ENCODE measurements at places on chromosomes 5 and 9.
A peak's percentile ranks its signal among the peaks of the same experiment; 100 is the strongest.

- no peak for DNase-seq
Measured at GRCh38 chr5:179759581-179760551, 27.2 kb downstream of the MAML1 start.

DNA sequence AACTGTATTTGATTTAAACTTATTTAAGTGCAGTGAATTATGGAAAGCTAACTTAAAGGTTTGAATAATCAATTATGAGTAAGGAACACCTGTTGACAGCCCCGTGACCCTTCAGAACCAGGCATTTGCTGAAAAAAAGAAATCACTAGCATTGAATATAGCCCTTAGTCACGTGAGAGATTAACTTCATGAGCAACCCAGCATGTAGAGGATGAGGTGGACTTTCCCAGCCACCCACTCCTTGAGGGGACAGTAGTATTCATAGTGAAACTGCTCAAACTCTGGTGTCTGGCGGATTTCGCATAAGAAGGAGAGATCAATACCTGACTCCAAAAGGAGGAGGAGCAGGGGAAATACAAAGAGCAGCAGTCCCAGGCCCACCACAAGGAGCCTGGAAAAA, 184.8 kb upstream of the RASEF start:
- DNase-seq = no peak

GRCh38 chr5:56303511-56303910, 70.4 kb upstream of the ANKRD55 start:
- no peak for DNase-seq

GRCh38 chr5:41306005-41306404, 92.7 kb upstream of the C6 start:
- DNase-seq = no peak

GRCh38 chr9:13596383-13596970, 317.0 kb upstream of the MPDZ start:
- no peak for DNase-seq

DNA sequence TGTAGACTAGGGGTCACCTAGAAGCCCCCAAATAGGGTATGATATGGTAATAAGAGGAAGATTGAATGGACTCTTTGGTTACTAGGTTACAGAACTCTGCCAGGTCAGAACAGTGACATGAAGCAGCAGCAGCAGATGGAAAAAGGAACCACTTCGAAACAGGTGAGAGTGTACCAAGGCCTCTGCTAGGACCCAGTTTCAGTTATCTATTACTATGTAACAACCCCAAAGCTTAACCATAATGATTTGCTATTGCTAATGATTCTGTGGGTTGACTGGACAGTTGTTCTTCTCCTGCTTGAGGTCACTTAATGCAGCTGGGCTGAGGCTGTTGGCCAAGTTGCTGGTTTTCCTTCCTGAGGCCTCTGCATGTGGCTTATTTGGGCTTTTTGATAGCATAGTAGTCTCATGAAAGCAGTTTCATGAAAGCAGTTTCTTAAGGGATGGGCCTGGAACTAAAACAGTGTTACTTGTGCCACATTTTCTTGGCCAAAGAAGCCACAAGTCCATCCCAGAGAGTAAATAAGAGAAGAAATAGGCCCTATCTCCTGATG, 17.6 kb downstream of the C9orf43 start:
- no peak for DNase-seq

DNA sequence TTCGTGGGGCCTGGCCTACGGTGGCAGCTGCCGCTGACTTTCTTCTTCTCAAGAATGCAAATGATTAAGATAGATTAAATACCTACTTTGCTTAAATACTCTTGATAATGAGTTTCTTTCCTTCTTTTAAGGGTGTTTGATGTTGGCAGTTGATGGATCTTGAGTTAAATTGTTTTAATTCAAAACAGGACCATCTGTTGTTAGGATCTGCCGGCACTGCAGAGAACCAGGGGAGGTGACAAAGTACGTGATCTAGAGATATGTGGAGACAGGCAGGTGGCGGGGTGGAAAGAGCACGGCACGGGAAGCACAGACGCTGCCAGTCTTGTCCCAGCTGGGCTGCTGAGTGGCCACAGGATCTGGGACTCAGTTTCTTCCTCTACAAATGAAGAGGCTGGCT, 37.9 kb downstream of the MED27 start:
- no peak for DNase-seq

DNA sequence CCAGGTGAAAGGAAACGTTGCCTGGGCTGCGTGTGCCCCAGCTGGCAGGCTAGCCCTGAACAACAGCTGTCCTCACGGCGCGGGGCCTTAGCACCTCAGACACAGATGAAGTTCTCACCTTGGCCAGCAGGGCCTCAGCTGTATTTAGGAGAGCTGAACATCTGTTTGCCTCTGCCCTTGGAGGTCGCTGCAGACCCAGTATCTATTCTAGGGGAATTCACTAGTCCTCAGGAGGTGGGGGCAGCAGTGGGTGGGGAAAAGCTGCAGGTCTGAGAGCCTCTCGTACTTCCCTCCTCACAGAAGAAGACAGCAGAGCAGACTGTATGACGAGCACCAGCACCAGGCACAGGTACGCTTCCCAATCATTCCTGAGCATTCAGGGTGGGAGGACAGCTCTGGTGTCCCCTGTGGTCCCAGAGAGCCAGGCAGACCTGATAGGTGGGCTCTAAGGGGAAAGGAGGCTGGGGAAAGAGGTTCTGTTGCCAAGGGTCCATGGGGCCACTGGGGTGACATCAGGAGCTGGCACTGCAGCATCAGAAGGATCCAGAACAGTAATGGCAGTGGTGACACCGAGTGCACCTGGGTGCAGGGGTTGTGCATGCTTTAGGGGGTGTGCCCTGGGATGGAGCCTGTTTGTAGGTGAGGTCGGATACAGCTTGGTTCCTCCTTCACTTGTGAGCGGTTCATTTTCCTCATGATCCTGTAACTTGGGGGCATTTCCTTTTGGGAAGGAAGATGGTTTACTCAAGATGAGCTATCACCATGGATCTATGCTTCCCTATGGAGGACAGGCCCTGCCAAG, 13.8 kb downstream of the CD74 start:
- DNase-seq = no peak

DNA sequence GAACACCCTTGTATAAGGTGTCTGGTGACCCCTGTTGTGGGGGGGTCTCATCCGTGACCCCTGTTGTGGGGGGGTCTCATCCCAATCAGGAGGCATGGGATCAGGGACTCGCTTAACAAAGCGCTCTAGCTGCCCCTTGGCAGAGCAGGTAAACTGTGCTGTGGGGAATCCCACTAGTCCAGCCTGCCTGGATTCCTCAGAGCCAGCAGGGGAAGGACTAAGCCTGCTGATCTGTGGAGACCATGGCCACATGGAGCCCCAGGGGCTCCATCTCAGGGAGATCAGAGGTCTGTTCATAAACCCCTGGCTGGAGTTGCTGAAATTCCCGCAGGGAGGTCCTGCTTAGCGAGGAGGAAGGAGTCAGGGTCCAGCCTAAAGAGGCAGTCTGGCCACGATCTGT, 45.8 kb upstream of the TXNDC8 start:
- DNase-seq = no peak

- no peak for DNase-seq
Measured at GRCh38 chr5:55102348-55102747, at the start of gene GZMA. Gene GZMA (plus strand): TSS chr5:55102646. CDS start chr5:55102683, 37 bp downstream.

- no peak for DNase-seq
Measured at GRCh38 chr5:14351086-14351661, 208.0 kb downstream of the TRIO start.

- peak; percentile 69 for DNase-seq
Measured at GRCh38 chr5:55324815-55325418, 17.1 kb downstream of the MTREX start.

DNA sequence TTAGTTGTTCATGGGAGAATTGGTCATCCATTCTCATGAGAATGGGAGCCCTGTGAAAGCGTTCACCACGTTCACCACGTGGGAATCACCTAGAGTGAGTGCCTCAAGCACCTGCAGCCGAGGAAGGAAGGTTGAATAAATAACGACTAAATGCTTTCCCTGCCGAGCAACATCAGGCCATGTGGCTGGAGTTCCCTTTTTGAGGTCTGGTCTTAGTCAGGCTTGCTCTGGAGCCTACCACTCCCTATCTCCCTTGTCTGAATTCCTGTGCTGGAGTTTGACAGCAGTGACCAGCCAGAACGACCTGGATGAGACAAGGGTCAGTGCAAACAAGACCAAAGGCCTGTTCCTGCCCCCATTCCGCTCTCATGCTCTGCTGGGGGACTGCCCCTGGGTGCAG, 28.5 kb downstream of the KCNMB1 start:
- DNase-seq = no peak

GRCh38 chr5:125333416-125333815, 587.0 kb upstream of the ZNF608 start:
- no peak for DNase-seq

- DNase-seq = no peak
Measured at GRCh38 chr5:89351975-89352374, 469.0 kb upstream of the MEF2C start.

DNA sequence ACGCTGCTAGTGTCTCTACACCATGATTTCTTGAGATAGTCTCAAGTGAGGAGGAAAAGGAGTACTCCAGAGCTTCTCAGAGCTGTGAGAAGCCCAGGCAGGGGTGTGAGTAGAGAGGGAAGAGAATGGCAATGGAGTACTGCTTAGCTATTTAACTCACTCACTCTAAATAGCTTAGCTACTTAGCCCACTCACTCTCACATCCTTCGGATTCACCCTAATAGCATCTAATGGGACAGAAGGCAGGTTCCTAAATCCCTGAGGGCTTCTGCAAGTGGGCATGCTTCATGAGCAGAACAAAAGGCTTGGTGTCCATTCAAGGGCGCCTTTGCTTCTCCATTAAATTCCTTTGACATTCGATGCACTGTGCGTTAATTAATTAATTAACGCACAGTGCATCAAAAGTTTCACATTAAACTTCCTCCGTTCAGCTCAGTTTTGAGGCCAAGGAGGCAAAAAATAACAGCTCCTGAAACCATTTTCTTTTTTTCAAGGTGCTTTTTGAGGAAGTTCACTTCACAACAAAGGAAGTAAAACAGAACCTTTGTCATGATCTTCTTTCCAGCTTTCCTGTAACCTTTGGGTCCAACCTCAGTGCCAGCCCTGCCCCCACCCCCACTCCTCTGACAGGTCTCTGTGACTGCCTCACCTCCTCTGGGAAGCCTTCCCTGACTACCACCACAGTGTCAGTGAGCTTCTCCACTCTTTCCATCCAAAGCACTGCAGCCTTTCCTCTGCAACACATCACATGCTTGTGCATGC, 294.0 kb downstream of the SEC61B start:
- DNase-seq = no peak

- peak; percentile 78 for DNase-seq
Measured at GRCh38 chr9:95506678-95507463, 9.9 kb downstream of the PTCH1 start.

- DNase-seq = no peak
Measured at GRCh38 chr5:157649101-157649500, 3.1 kb downstream of the SOX30 start.

DNA sequence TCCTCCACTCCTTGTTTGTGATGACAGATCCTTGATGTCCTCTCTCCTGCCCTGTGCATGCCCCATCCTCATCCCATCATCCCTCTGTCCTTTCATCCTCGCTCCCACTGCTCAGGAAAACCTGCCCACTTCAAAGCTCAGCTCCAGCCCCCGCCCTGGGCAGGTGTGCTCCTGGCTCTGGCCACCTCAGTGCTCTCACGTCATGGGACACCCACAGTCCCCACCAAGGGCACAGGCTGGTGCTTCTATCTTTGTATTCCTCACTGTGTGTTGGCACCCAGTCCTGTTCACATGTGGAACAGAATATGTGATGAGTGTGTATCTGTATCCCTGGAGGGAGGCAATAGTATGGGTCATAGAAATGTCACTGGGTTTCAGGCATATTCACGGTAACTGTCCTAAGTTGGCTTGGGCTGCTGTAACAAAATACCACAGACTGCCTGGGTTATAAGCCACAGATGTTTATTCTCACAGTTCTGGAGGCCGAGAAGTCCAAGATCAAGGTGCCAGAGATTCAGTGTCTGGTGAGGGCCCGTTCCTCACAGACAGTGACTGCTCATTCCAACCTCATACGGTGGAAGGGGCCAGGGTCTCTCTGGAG, 13.5 kb downstream of the GFPT2 start:
- no peak for DNase-seq

- no peak for DNase-seq
Measured at GRCh38 chr5:173458828-173459609, 130.8 kb upstream of the STC2 start.

DNA sequence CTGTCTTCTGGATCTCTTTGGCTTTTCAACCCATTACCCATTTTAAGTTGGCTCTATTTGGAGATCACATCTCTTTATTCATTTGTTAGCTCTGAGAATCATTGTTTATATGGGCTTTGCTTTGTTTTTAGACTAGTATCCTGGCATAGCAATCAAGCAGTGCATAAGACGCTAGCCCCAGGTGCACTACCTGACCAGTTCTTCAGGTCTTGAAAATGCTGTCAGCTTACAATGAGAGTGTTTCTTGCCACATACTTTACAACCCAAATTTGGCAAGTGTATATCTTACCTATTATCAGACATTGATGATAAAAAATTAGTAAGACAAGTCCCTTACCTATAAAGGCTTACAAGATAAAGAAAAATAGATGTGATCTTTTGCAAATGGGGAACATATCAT, 12.2 kb downstream of the OXCT1 start:
- DNase-seq = no peak

DNA sequence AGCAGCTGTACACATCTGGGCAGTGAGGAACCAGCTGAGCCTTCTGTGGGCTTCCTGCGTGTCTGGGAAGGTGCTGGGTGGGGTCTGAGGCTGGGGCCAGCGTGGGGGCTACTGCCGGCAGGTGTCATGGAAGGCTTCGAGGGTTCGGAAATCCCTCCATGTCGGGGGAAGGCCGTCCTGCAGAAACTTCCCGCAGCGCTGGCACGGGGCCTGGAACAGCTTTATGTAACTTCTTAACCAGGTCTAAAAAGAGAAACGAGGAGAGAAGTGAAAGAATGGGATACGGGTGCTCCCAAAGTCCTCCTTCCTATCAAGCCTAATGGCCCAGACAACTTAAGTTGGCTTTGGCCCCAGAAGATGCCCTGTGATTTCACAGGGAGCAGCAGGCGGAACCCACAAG, 120.6 kb upstream of the RAPGEF1 start:
- no peak for DNase-seq

DNA sequence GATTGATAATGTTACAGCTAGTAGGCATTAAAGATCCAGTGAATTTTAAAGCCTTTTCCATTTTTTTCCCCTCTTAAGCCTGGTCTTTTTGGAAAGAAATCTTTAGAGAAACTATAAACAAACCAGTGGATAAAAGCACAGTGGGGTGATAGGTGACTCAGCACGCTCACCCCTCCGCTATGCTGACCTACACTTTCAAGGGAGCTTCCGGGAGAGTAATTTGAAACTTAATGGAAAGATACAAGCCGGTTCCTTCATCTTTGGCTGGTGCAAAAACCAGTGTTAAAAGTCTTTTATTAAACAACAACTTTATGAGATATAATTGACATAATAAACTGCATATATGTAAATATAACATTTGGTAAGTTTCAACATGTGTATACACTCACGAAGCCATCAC, 27.0 kb upstream of the ALDOB start:
- no peak for DNase-seq

- no peak for DNase-seq
Measured at GRCh38 chr5:4857761-4858160, 282.4 kb upstream of the ADAMTS16 start.

- DNase-seq = no peak
Measured at GRCh38 chr5:90930062-90930461, 371.5 kb downstream of the ADGRV1 start.

GRCh38 chr5:178228609-178229008, 4.0 kb downstream of the PHYKPL start:
- DNase-seq = no peak

GRCh38 chr5:645421-645820, 33.3 kb downstream of the CEP72 start:
- DNase-seq = no peak

- DNase-seq = peak; percentile 53
Measured at GRCh38 chr5:16492398-16493140, 27.0 kb upstream of the ZNF622 start.

- no peak for DNase-seq
Measured at GRCh38 chr9:114414346-114414745, 26.6 kb upstream of the AKNA start.
